ENCODE measurements at places on chromosomes 7 and 10.

DNA sequence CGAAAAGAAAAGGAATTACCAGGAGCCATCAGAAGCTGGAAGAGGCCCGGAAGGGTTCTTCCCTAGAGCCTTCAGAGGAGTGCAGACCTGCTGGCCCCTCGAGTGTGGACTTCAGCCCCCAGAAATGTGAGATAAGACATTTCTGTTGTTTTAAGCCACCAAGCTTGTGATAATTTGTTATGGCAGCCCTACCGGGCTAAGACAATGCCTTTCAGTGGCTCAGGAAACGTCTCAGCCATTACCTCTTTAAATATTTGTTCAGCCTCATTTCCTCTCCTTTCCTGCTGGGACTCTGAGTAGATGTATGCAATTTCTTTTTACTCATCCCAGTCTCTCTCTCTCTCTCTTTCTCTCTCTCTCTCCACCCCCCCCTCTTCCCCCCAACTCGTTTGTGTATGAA is 174.7 kb upstream of the GRB10 start:
- no peak overlapping the region for H3K27ac ChIP-seq
- no peak overlapping the region for H3K4me3 ChIP-seq
- no peaks in the 10 kb centered on the region for H3K27me3 ChIP-seq

DNA sequence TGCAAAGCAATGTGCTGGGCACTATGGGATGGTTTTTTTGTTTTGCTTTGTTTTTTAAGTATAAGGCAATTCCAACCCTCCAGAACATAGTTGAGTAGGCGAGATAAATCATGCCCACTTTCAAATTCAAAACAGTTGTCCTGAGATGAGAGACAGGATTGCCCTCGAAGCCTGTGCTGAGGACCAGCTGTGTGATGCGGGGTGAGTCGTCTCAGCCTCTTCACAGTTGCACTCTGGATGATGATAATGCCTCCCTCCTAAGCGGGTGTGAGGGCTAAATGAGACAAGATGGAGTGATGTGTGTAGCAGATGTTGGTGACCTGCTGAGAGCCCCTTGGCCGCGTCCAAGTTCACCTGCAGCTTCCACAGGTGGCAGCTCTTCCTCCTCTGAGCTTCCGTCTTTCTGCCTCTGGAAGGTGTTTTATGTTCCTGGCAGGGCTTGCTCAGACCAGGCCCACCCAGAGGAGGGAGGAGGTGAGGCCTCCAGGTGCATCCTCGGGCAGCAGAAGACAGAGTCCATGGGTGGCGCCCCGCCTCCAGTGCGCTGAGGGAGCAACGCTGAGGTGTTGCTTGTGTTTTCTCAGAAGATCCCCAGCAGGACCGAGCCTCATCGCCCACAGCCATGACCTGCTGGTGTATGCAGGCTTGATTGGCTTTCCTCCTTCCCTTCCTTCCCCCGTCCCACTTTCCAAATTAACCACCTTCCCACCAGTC is 30.6 kb downstream of the ECHDC3 start:
- no peaks in the 10 kb centered on the region for H3K36me3 ChIP-seq
- H3K4me1 ChIP-seq, result no peaks in the 10 kb centered on the region
- H3K27me3 ChIP-seq, result no peaks in the 10 kb centered on the region
- no peak overlapping the region for H3K4me3 ChIP-seq
- H3K27ac ChIP-seq, result no peak overlapping the region

- H3K36me3 ChIP-seq, result no peaks in the 10 kb centered on the region
- H3K27ac ChIP-seq, result no peak overlapping the region
- H3K4me1 ChIP-seq, result no peaks in the 10 kb centered on the region
- H3K4me3 ChIP-seq, result no peak overlapping the region
- H3K27me3 ChIP-seq, result no peaks in the 10 kb centered on the region
Observed at GRCh38 chr7:98357751-98358161, 43.1 kb downstream of the BAIAP2L1 start.

- no peaks in the 10 kb centered on the region for H3K27me3 ChIP-seq
- H3K27ac ChIP-seq, result no peak overlapping the region
- DNase-seq, result no peak
- no peak overlapping the region for H3K4me3 ChIP-seq
- H3K36me3 ChIP-seq, result no peaks in the 10 kb centered on the region
Observed at GRCh38 chr7:24905996-24906770, 73.8 kb downstream of the OSBPL3 start.

Measured in tibial nerve (tissue), 4 donors.